Stimulated activated CD4-positive, alpha-beta T cell treated with anti-CD3 and anti-CD28 coated beads, Interleukin-2, amount 100 ng/mL, for 24 hours (primary cell): ENCODE measurements at places on chromosomes 3 and 15.

- no peak for DNase-seq
Observed at GRCh38 chr3:177484206-177484605, 286.9 kb upstream of the TBL1XR1 start.

GRCh38 chr15:94286583-94286982, 55.2 kb downstream of the MCTP2 start:
- no peak for DNase-seq

DNA sequence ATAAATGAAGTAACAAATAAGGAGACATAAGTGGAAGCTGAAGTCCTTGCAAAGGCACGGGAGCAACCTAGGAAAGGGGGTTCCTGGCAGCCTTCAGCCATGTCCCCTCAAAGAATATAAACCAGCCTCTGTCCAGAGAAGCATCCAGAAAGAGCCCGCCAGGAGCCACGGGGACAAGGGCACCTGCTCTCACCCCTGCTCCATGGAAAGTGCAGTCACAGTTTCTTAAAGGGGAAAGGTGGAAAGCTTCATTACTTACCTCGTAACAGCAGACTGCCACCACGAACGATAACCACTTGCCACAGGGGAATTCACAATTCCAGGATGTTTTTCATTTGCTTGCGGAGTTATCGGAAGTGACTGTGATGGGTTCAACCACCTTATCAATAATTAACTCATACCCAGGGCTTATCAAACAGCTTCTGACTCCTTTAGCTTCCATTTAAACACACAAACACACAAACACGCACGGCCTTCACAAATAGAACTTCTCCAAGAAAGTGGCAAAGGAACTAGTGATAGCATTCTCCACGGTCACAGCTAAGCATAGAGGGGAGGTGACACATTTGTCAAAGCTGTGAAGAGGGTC, 134.2 kb upstream of the IGF1R start:
- DNase-seq, result no peak

GRCh38 chr15:74156678-74157411, 16.7 kb upstream of the ISLR start:
- DNase-seq, result no peak

- DNase-seq, result no peak
Observed at GRCh38 chr15:99965376-99965775, 232.1 kb upstream of the LYSMD4 start.

- peak; percentile 44 for DNase-seq
Observed at GRCh38 chr3:100590114-100590839, 19.1 kb upstream of the ADGRG7 start.

DNA sequence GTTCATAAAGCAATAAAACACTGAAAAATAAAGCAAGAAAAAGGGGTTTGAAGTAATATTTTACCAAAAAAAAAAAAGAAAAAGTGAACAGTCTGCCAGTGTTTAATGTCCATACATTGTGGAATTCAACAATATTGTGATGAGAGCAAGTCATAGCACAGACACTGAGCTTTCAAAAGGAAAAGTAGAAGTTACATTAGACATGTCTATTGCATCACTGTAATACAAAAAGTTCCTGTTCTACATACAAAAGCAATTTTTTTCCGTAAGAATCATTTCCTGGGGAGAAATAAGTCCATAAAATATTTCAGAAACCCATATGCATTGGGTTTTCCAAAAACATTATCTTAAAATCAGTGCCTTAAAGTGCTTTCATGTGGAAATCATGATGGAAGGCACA, 11.8 kb upstream of the HDC start:
- DNase-seq, result no peak

GRCh38 chr3:185421577-185422232, 58.8 kb downstream of the MAP3K13 start:
- no peak for DNase-seq

DNA sequence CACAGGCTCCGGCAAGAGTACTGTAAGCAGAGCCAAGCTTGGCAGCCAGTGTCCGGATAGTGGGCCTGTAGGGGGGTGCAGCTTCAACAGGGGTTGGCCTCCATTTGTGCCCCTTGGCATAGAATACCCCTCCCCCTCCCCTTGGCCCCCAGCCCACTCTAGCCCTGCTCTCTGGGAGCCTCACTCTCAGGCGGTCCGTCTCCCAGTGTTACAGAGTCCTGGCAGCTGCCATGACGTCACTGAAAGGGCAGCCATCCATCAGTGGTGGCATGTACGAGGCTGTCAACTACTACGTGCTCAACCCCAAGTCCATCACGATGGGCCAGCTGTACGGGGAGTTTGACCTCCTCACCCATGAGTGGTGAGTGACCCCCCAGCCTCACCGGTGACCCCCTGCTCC, 50.4 kb downstream of the DNAH1 start:
- DNase-seq, result no peak

DNA sequence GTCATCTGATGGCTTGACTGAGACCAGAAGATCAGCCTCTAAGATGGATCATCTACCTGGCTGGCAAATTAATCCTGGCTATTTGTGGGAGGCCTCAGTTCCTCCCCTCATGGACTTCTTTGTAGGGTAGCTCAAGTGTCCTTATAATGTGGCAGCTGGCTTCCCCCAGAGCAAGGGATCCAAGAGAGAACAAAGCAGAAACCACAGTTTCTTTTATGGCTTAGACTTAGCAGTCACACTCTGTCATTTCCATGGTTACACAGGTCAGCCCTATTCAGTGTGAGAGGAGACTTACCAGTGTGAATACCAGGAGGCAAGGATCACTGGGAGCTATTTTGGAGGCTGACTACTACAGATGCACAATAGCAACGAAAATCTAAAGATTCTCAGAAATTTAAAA, 15.3 kb upstream of the ARL14 start:
- no peak for DNase-seq

DNA sequence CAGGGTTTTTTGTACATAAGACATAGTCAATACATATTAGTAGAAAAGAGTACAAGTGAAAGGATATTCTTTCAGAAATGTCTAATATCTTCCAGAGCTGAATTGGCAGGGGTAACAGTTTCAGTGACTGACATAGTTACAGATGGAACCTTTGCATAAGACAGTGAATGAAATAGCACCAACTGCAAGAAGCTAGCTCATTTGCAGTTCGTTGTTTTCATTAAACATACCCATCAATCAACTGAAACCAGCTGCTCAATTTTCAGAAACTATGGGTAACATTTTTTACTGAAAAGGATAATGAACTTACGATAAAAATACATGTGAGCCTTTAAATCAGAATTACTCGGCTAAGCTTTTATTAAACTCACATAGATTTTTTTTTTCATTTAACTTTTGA, 93.9 kb upstream of the EPHA3 start:
- DNase-seq, result no peak

GRCh38 chr3:171776411-171776810, 33.9 kb downstream of the PLD1 start:
- DNase-seq, result no peak

- DNase-seq, result peak; percentile 24
Observed at GRCh38 chr15:67835297-67836133, 4.3 kb downstream of the RNU6-1 start.

DNA sequence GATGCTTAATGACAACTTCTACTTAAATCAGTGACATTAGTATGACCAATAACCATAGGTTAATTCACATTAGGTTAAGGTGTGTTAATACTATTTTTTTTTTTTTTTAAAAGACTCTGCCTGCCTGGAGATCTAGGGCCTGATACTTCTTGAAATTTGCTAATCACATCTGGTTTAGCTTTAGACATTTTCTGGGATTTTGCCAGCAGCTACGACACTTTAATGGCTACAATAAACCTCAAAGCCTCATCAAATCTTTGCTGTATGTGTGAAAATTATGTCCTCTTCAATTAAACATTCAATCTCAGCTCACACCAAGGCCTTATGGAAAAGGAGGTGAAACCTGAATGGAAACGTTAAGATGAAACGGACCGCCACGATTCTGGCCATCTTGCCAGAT, 167.9 kb downstream of the GREM1 start:
- DNase-seq, result no peak

GRCh38 chr15:99873451-99873850, 140.2 kb upstream of the LYSMD4 start:
- DNase-seq, result no peak

GRCh38 chr15:90869601-90870353, 1.4 kb downstream of the FURIN start:
- peak; percentile 47 for DNase-seq

- DNase-seq, result no peak
Observed at GRCh38 chr3:143302638-143303171, 183.1 kb downstream of the CHST2 start.

- DNase-seq, result no peak
Observed at GRCh38 chr3:18283680-18284079, 141.5 kb downstream of the SATB1 start.

- DNase-seq, result no peak
Observed at GRCh38 chr3:161940621-161940965, 444.0 kb downstream of the OTOL1 start.

- no peak for DNase-seq
Observed at GRCh38 chr3:78273326-78273725, 1233.4 kb downstream of the ROBO2 start.

- DNase-seq, result no peak
Observed at GRCh38 chr3:158777161-158777873, 24.5 kb upstream of the MFSD1 start.

GRCh38 chr3:46269556-46269955, 27.3 kb downstream of the CCR3 start:
- DNase-seq, result no peak

DNA sequence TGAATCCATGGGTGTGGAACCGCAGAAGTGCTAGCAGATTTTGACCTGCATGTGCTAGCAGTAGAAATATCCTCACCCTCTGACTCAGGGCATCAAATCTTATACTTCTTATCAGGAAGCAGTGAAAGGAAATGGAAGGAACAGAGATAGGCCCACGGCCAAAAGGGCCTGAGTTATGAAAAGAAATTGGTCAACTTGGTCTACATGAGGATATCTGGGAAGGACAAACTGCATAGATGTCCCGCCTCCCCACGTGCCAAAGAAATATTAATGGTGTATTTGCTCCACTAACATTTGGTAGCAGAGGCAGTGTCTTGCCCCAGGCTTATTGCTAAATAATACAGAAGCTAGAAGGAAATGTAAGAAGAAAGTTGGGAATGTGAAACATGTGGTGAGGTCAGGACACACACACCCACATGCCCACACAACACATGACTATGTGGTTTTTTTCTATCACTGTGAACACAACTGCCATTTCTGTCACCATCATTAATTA, 93.6 kb upstream of the COL8A1 start:
- DNase-seq, result no peak

DNA sequence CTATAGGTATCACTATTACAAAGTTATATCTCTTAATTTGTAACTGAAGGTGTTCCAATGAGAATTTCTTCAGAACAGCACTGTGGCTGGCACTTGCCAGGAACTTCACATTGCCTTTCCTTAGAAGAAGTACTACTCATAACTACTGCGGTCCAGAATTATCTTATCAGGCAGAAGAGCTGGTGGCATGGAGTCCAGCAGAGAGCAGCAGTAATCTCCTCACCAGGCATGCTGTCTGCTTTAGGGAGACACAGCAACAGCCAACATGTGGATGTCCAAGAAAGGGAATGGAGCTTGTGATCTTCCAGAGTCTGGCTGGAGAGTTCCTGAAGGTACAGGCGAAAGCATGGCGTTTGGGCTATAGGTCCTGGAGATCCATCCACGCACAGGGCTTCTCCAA, 919.7 kb upstream of the NR2F2 start:
- no peak for DNase-seq

DNA sequence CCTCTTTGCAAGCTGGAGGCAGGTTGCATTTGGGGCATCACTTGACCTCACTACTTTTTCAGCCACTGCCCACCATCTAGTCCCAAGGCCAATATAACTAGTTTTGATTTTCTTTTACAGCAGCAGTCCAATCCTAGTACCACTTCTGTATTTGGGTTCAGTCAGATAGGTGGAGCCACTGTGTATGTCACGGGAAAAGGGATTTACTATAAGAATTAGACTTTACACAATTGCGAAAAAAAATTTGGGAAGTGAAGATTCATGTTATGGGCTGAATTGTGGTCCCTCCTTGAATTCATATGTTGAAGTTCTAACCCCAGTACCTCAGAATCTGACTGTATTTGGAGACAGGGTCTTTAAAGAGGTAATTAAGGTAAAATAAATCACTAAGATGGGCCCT, 37.4 kb upstream of the NMNAT3 start:
- DNase-seq, result no peak

- DNase-seq, result no peak
Observed at GRCh38 chr15:77988347-77989295, 88.9 kb downstream of the TBC1D2B start.

GRCh38 chr3:49165771-49166751, at the start of gene CCDC71:
TSS of gene CCDC71 (minus strand) at chr3:49166331. CDS start at chr3:49164208, 2,123 bp downstream.
- DNase-seq, result peak; percentile 79

- DNase-seq, result peak; percentile 49
Observed at GRCh38 chr3:57557085-57557537, 1.0 kb downstream of the PDE12 start.

GRCh38 chr3:132210476-132211346, 106.5 kb upstream of the ACP3 start:
- DNase-seq, result no peak

- no peak for DNase-seq
Observed at GRCh38 chr15:55700876-55701275, 42.1 kb downstream of the PRTG start.

GRCh38 chr3:148026009-148026588, 616.9 kb downstream of the ZIC1 start:
- no peak for DNase-seq

DNA sequence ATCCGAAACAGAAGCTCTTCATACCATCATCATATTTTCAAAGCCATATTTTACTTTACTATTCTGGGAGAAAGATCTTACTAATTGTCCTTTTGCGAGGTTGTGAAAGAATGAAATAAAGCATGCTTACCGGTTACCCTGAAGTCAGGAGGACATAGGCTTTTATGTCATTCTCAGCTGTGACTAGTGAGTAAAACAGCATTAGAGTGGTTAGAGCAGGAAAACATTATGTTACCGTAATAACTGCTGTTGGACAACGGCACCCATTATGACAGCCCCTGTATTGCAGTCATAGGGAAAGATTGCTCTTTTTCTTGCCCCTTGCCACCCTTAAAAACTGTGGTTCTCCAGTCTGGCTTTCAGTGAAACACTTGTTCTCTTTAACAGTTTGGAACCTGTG, 1035.7 kb downstream of the ZPLD1 start:
- no peak for DNase-seq

GRCh38 chr15:66733976-66734375, 31.9 kb downstream of the SMAD6 start:
- no peak for DNase-seq
